ENCODE measurements at places on chromosomes 4 and X.

GRCh38 chr4:159780196-159780922 is 677.5 kb downstream of the RAPGEF2 start:
- no peak for DNase-seq

DNA sequence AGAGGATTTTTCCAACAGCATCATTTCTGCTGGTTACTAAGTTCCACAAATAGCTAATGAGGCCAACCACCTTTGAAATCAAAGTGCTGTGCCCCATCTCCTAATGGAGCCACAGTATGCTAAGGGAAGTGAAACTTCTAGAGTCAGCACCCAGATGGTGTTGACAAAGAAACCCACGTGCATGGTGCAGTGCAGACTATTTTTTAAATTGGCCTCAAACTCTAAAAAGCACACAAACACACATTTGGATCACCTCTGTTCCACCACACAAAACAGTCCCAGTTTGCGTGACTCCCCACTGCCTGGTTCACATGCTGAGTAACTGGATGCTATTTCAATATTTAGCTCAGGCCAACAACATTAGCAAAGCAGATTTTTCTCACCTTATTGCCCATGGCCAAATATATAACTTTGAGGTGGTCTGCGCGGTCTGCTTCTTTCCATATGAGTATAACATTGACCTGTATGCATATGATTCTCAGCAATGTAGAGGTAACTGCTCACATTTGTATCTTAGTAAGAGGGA is 69.9 kb downstream of the AMELX start:
- DNase-seq, result no peak

GRCh38 chrX:5979338-5979737 is 249.3 kb downstream of the NLGN4X start:
- no peak for DNase-seq

- no peak for DNase-seq
Measured at GRCh38 chr4:155687380-155687982, 20.8 kb downstream of the GUCY1A1 start.

DNA sequence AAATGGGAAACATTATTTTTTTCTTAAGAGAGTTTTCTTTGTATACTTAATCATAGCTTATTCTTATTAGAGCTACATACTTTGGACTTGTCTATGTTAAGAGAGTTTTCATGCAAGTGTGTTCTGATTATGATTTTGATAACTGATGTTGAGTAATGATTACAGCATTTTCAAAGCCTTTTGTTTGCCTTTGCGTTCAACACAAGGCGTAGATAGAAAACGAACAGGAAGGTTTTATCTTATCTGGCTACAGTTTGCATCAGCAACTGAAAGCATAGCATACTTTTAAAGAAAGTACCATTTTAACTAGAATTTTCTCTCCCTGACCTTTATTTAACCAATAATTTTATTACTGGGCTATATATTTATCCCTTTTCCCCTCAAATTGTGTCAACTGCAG is 51.6 kb upstream of the PDLIM5 start:
- DNase-seq, result no peak

DNA sequence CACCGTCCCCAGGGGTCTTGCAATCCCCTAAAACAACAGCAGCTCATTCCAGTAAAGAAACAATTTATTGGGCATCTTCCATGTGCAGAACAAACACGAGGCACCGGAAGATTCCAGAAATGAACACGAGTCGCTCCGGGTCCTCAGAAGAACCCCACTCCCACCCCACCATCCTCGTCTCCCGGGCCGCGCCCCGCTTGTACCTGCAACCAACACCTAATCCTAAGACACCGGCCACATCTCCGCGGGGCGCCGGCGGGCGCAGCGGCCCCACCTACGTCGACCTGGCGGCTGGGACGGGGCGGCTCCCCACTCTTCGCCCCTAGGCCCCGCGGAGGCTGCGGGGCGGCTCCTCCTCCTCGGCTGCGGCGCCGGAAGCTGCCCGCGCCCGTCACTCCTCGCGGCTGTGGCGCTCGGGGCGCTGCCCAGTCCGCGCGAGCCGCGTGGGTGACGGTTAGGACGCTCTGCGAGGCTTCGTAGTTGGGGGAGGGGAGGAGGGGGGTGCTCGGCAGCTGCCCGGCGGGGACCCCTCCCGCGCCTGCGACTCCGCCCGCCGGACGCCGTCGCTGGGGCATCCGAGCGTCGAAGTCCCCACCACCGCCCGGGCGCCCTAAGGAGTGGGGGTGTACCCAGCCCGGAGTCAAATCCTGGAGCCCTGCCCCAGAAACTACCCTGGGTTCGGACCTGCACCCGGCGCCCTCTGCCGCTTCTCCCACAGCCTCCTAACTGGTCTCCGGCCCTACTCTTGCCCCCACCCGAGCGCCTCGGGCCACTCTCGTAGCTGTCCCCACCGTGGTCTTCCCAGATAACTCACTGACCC is at the start of gene CCDC158:
Gene CCDC158 (minus strand): TSS at position 380 of the 820 bp plus-strand sequence. CDS start 17,934 bp downstream, outside the sequence.
- no peak for DNase-seq

- no peak for DNase-seq
Measured at GRCh38 chrX:64975491-64975890, 759 bp downstream of the ZC4H2 start.

GRCh38 chr4:15242021-15242420 is 185.8 kb upstream of the C1QTNF7 start:
- DNase-seq, result no peak

GRCh38 chr4:170004651-170005295 is 21.4 kb downstream of the MFAP3L start:
- no peak for DNase-seq

DNA sequence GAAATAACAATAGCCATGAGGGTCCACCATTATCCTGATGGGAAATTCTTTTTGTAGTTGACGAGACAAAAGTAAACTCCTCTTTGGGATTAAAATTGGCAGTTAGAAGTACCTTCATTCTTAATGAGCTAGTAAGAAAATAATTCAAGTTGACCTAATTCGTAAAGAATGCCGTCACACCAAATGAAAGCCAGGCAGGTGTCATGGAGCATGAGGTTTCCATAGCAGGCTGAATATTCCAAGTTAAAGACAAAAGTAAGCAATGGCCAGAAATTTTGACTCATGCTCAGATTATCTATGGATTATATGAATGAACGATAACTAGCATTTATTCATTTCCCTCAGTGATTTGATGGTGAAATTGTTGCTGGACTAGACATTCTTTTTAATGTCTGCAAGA is 192.2 kb upstream of the FAT1 start:
- no peak for DNase-seq

DNA sequence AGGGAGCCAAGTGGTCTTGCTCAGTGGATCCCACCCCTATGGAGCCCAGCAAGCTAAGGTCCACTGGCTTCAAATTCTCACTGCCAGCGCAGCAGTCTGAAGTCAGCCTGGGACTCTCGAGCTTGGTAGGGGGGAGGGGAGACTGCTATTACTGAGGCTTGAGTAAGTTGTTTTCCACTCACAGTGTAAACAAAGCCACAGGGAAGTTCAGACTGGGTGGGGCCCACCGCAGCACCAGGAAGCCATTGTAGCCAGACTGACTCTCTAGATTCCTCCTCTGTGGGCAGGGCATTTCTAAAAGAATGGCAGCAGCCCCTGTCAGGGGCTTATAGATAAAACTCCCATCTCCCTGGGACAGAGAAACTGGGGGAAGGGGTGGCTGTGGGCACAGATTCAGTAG is 721.0 kb upstream of the NDST4 start:
- DNase-seq, result no peak

- no peak for DNase-seq
Measured at GRCh38 chr4:111450867-111451266, 694.4 kb upstream of the FAM241A start.

Measured in T-helper 2 cell (primary cell).